ENCODE measurements at places on chromosomes 7 and 10.
A peak's percentile ranks its signal among the peaks of the same experiment; 100 is the strongest.

GRCh38 chr10:109218207-109218606, 705.1 kb downstream of the XPNPEP1 start:
- DNase-seq: no peak

- no peak for DNase-seq
These were observed 73.9 kb downstream of the KIAA1549 start for GRCh38 chr7:138907201-138907847.

DNA sequence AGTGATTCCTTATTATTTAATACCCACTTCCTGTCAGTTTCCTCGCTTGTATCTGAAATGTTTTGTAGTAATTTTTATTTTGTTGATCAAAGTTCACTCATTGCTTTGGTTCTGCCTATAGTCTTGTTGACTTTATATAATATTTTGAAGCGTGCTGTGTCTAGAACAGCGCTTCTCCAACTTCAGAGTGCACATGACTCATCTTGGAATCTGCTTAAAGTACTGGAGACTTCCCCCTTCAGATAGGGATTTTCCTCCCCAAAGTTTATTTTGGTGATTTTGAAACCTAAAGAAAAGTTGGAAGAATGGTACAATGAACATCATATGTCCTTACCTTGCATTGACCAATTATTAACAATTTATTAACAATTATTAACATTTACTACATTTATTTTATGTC, 5.8 kb downstream of the COMTD1 start:
- no peak for DNase-seq

GRCh38 chr7:135383525-135384175, 126.3 kb downstream of the CNOT4 start:
- DNase-seq: no peak

DNA sequence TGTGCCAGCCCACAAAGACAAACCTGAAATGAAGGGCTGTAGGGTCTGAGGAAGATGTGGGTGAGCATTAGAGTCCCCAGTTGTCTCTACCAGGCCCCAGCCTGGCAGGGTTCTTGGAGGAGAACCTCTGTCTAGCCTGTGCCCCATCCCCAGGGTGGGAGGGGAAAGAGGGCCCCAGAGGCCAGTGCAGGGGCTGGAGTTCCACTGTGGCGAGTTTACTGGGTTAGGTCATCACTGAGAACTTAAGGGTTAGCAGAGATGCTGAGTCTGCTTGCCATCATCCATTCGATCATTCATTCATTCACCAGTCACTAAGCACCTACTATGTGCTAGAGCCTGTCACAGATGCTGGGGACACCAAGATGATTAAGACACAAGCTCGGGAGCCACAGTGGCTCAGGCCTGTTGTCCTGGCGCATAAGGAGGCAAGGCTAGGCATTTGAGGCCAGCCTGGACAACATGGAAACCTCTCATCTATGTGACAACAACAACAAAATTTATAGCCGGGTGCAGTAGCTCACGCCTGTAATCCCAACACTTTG, 2.6 kb downstream of the ANKRD2 start:
- DNase-seq: no peak

DNA sequence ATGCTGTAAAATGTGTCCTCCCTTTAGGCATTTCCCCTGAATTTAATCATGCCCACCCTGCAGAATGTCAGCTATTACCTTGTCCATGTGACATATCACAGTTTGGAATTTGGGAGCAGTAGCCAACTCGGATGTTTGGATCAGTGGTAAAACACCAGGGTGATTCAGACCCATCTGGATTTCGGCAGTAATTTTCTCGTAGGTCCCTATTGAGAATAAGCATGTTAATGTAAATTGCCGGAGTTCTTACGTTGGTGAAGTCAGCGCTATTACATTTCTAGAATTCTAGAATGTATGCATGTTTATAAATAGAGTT, 44.1 kb downstream of the HGF start:
- DNase-seq: no peak

- DNase-seq: no peak
These were observed 110.8 kb downstream of the TMEM178B start for GRCh38 chr7:141184532-141185190.

- no peak for DNase-seq
These were observed 26.7 kb downstream of the ELAPOR2 start for GRCh38 chr7:87032604-87033339.

DNA sequence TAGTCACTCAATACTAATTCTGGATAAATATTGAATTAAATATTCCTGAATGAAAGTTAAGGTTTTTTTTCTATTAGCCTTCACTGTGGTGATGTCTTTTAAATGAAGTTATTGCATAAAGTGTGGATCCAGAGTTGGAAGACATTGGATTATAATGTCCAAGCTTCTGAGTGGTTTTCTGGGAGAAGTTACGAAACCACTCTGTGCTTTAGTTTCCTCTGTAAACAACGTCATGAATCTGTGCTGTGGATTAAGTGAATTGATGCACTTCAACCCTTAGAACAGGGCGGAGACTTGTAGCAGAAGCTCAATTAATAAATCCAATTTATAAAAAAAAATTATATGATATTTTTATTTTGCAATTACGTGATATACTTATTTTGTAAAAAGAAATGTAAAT, 271.7 kb downstream of the BICC1 start:
- DNase-seq: no peak

GRCh38 chr7:77244222-77244934, 44.8 kb upstream of the FGL2 start:
- DNase-seq: no peak

GRCh38 chr7:20647908-20648776, 32.7 kb downstream of the ABCB5 start:
- no peak for DNase-seq

DNA sequence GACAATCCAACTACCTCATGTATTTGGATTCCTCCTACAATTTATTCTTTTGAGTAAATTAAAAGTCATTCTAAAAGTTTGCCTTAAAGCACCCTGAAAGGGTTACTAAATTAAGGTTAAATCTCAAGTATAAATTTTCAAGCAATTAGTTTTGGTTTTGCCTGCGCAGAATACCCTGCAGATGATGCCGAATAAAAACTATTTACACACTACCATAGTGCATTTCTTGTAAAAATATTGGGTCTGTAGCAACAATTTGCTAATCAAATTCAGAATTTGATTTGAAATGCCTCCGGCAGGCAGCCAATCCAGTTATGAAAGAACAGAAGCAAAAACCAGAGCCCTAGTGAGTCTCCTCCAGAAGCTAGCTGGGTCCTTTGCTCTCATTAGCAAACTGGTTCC, 122.2 kb downstream of the TWIST1 start:
- no peak for DNase-seq

GRCh38 chr10:85786401-85786899, 580.1 kb downstream of the GRID1 start:
- peak; percentile 63 for DNase-seq

DNA sequence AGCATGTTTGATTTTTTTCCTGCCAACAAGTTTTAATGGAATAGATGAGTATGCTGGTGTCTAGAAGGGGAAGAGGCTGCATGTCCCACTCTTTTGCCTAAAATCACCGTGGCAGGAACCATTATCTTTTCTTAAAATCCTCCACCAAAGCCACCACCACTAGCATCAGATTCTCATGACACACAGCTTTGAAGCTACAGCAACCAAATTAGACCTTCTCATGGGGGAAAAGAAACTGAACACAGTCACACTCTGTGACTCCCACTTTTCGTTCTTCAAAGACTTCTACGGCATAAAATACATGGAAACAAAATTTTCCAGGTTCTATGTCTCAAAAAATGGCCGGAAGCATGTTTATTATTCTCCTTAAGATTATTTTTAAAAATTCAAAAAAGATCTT, 81.8 kb downstream of the SGMS1 start:
- DNase-seq: no peak

GRCh38 chr7:49635800-49636199, 137.6 kb upstream of the VWC2 start:
- no peak for DNase-seq

- DNase-seq: peak; percentile 54
These were observed 730.5 kb downstream of the ZWINT start for GRCh38 chr10:55630491-55631056.

GRCh38 chr10:24793648-24794379, 70.1 kb upstream of the ARHGAP21 start:
- no peak for DNase-seq
